ENCODE measurements at places on chromosomes 6 and 20.
A peak's percentile ranks its signal among the peaks of the same experiment; 100 is the strongest.

GRCh38 chr6:4341078-4341797 lies 205.9 kb upstream of the ECI2 start:
- DNase-seq = no peak

GRCh38 chr6:85867595-85867994 lies 224.9 kb upstream of the SYNCRIP start:
- DNase-seq = no peak

DNA sequence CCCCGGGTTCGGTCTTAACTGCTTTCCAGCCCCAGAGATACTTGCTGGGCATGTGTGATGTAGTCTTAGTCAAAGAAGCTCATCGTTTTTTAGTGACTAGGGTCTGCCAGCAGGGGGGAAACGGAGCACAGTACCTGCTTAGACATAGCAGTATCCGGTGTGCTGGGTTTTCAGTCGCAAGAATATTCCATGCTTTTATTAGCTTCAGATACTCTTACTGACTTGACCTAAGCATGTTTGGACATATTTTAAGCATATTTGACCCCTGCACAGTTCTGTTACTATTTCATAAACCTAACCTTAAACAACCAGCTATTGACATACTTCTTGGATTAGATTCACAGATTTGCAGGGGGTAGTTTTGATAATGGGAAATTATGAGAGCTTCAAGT lies 3.0 kb downstream of the E2F3 start:
- peak; percentile 58 for DNase-seq

DNA sequence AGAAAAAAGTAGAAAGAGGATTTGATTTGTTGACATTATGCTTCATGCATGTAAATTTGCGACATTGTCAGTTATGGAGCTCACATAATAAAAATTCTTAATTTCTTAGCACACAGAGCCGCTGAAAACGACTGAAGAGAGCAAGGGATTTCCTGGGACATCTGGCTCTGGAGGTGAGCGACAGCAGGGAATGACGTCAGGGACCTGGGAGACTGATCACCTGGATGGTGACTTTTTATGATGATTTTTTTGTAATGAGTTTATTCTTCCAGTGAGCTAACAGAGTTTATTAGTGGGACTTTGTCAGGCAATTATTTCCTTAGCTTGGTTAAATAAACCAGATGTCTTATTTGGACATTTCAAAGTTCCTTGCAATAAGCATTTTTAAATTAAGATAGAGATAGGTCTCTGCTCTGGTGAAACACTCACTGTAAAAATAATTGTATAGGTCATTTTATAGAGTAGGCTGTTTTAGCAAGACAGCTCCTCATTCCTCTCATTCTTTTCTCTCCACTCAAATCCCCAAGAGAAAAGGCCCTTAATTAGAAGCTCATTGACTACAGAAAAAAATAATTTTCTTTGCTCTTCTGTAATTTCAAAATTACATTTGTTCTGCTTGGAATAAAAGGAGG lies 19.4 kb downstream of the TMEM200A start:
- no peak for DNase-seq

DNA sequence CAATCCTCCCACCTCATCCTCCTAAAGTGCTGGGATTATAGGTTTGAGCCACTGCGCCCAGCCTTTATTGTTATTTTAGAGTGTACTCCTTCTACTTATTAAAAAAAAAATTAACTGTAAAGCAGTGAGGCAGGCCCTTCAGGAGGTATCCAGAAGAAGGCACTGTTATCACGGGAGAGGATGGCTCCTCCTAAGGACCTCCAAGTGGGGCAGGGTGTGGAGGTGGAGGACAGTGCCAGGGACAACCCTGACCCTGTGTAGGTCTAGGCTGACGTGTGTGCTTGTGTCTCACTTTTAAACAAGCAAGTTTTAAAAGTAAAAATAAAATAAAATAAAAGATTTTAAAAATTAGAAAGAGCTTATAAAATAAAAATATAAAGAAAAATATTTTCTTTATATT lies 23.7 kb upstream of the TAF4 start:
- no peak for DNase-seq

DNA sequence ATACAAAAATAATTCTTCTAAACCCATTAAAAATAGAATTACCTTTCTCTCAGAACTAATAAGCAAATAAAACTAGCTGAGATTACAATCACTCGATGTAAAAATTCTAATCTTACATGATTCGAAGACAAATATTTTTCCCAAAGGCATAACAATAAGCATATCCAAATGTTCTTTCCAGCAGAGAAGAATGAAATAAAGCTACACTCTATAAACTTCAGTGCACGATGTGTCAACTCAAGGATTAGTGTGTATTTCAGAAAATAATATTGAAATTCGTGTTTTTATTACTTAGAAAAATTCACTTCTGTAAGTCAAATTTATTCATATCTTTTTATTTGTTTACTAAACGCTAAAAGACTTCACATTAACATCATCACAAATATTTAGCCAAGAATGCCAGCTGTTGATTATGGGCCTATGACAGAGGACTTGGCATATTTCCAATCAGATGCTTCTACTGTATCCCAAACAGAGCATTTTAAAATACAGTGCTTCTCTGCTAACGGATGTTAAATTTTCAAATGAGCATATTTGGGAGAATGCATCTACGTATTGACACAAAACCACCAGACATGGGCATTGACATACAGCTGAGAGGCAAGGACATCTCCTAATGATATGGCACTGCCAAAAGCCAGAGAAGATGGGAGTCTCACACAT lies 54.7 kb upstream of the PDE7B start:
- no peak for DNase-seq

DNA sequence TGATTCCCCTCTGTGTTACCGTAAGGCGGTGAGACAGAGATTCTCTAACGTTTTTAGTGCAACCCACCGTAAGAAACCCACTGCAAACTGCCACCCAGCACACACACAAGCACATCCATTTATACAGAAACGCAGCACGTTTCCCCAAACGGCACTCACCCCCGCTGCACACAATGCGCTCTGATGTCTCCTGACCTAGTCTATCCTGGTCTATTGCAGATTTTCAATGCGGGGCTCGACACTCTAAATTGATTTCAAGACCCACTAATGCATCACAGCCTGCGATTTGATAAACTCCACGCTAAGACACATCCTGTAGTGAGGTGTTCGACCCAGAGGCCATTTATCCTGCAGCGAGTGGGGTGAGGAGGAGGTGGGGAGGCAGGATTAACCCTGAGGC lies 63.7 kb upstream of the SULF2 start:
- no peak for DNase-seq

- DNase-seq = no peak
These were observed 1.6 kb downstream of the OLIG3 start for GRCh38 chr6:137492289-137493217.

- peak; percentile 1 for DNase-seq
These were observed 35.2 kb downstream of the PHACTR1 start for GRCh38 chr6:12751694-12752325.

DNA sequence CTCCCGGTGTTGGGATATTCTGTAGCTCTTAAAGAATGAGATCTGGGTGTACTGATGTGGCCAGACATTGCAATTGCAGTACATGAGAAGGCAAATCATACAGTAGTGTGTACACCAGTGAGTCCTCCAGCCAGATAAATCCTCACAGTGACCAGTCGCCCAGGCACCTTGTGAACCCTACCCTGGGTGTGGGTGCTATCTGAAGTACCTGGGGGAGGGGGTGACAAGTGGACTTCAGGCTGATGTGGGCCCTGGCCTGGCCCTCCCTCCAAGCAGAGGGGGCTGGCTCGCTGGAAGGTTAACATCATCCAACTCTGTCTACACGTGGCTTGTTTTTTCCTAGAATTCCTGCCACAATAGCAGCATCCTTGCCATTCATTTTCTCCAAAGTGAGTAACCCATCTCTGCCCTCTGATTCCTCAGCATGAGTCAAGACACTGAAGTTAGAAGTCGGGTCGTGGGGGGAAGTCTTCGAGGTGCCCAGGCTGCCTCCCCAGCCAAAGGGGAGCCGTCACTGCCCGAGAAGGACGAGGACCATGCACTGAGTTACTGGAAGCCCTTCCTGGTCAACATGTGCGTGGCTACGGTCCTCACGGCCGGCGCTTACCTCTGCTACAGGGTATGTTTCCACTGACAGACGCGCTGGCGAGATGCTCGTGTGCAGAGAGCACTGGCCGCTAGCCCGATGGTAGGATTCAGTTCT lies 70.8 kb downstream of the PTPN1 start:
- DNase-seq = no peak

DNA sequence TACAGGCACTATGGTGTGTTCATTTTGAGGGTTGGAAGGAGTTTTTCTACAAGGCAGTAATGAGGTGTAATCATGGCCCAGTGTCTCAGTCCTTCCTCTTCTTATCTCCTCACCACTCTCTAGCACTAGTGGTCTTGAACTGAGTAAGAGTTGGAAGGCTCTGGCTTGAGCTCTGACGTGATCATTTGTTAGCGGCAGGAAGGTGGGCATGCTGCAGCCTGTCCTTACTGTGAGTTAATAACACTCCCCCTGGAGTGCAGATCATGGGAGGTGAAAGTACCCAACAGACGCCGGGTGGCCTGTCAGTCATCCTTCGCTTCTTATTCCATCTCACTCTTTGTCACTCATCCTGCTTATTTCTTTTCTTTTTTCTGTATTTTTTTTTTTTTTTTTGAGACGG lies 356.9 kb downstream of the CDKAL1 start:
- no peak for DNase-seq

- DNase-seq = no peak
These were observed 82.4 kb upstream of the TOX2 start for GRCh38 chr20:43832096-43832816.

DNA sequence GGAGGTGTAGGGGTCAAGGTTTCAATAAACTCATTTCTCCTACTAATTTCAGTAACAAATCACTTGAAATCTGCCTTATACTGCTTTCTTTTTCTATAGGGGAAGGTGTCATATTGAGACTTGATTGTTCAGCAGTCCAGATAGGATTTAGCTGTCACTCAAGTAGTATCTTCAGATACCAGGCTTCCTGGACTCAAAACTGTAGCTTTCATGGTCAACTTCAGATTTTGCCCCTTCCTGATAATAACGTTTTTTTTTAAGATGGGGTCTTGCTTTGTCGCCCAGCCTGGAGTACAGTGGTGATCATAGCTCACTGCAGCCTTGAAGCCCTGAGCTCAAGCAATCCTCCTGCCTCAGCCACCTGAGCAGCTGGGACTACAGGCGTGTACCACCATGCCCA lies 77.8 kb downstream of the JAG1 start:
- DNase-seq = no peak

GRCh38 chr6:109204511-109204910 lies 109.2 kb downstream of the CEP57L1 start:
- DNase-seq = no peak

GRCh38 chr6:32472781-32473375 lies 33.2 kb downstream of the HLA-DRA start:
- no peak for DNase-seq

DNA sequence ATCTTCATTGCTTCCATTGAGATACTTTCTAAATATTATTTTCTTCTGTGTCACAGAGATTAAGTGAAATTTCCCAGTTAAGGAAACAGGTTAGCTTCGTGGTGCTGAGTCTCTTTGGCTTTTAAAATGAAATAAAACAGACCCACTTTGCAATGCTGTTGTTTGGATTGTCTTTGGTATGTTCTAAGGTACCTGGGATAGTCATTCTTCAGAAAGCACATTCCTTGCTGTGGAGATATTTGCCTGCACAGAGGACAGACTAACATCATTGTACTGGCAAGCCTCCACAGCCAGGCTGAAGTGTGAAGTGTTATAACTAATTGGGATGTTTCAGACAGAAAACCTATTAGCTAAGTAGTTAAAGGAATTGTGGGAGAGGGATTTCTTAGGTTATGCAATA lies 148.8 kb upstream of the EPHA7 start:
- no peak for DNase-seq

DNA sequence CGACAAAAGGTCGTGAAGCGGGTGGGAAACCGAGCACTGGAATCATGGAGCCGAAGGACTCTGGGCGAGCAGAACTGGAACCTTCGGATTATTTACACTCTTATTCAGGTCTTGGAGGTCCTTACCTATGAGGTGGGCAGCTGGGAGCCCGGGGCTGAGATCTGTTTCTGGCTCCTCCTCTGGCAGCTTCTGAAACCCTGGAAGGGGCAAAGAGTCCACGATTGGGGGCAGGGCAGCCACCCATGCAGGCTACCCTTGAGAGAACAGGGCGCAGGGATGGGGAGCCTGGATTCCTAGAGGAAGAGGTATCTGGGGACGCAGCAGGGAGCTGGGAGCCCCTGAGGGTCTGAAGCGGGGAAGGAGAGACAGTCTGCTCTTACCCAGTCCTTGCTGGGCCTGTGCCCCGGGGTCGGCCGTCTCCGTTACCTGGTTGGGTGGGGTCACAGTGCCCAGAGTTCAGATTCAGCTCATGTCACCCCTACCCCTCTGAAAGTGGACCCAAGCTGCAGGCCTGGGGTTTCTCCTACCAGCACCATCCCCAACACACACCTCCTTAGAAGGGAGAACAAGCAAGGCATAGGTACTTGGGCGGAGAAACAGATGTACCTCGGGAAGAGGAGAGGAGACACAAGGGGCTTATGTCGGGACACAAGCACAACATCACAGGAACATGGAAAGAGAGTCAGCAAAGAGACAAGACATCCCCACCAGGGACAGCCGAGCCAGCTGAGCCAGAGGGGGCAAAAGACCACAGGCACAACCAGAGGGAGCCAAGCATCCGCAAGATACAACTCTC lies 592 bp downstream of the LTB start:
- DNase-seq = no peak

DNA sequence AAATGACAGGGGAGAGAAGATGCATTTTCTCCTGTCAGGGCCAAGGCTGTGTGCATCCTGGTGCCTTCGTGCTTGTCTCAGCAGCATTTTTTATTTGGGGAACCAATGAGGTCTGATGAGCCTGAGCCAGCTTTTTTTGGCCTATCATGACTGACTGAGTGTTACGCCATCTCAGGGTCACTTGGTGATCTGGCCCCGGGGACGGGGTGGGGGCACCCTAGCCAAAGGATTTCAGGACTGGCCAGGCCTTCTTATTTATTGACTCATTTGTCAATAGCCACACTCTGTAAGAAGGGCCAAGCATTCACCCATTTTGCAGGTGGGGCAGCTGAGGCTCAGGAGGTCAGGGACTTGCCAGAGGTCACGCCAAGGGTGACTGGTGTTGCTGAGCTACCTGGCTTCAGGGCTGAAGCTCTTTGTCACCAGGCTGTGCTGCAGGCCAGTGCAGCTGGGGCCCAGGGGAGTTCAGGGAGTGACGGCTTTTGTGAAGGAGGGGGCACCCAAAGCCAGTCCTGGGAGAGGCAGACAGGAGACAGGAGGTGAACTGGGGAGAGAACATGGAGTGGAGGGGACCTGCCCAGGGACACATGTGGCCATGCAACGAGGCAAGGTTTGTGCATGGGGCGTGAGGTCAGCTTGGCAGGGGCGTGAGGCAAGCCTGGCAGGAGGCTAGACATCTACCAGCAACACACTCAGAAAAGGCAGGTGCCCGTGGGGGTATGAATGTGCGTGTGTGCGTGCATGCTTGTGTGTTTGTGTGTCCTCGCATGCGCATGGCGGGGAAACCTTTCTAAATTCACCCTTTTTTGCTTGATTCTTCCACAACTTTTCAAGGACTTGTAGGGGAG lies 31.1 kb downstream of the VSTM2L start:
- no peak for DNase-seq

DNA sequence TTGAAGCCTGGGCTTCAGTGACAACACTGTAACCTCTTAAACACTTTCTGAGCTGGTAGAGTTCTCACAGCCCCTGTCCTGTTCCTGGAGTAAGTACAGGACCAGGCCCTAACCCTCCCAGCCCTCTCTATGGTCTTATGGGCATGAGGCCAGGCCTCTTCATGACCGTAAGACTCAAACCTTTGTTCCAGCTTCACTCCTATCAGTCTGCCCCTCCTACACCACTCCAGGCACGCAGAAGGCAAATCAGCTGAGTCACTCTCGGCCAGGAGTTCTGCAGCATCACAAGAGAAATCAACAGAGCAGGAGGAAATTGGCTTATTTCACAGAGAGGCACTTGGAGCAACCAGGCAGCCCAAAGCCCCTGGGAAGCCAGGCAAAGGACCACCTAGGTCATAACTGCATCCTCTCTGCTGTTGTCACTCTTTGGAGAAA lies 25.3 kb upstream of the CHD6 start:
- DNase-seq = no peak

All from immature natural killer cell (primary cell).